Pancreas (tissue), 10 donors: ENCODE measurements at places on chromosomes 12 and 14. TPM values are rescaled to one million over a fixed set of nuclear protein-coding genes. Genes with fewer than 3 reads are reported as not detected.
A peak's percentile ranks its signal among the peaks of the same experiment; 100 is the strongest.

GRCh38 chr14:75088566-75089373 is 19.3 kb downstream of the ZC2HC1C start:
- no peaks in the 10 kb centered on the region for H3K4me1 ChIP-seq
- H3K27ac ChIP-seq, result no peak overlapping the region
- no peaks in the 10 kb centered on the region for H3K36me3 ChIP-seq
- H3K4me3 ChIP-seq, result no peak overlapping the region
- H3K27me3 ChIP-seq, result no peaks in the 10 kb centered on the region
- DNase-seq, result peak; percentile 37

The SIX1 gene
- 0.09 TPM for total RNA-seq

The TMEM121 gene
- 0.92 TPM for total RNA-seq

DNA sequence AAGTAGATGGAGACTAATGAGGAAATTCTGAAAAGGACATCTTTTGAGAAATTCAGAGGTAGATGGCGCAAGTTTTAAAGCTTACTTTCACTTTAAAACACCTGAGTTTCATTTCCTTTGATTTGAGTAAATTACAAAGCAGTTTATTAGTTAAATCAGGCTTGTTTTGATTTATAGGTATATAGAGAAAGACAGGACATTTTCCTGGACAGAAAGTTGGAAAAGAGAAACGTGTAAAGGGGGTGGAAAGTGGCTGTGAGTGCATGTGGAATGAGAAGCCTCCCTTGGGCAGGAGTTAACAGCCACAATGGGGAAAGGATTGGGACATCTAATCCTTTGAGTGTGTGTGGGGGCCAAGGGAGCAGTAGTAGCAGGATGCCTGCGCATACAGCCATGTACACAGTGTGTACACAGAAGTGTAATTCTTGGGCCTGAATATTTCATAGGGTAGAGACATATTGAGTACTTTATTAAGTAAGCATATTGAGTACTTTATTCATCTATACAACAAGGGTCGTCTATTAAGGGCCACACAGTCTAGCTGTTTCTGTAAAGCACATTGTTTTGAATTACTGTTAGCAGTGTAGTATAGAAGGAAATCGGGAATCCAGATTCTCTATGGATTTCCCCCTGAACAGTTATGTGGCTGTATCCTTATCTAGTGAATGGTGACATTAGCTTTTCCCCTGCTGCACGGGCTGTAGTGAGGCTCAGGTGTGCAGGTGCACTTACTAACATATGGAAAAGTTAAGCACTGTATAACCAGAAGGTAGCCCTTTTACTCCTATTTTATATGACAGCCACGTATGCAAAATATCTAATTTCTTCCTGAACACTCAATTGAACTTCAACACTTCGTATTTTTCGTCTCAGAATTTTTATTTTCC is 19.1 kb downstream of the MARK3 start:
- no peaks in the 10 kb centered on the region for H3K27me3 ChIP-seq
- no peak for DNase-seq
- H3K4me3 ChIP-seq, result no peak overlapping the region
- H3K27ac ChIP-seq, result peak overlapping the region; percentile 79
- no peaks in the 10 kb centered on the region for H3K36me3 ChIP-seq

GRCh38 chr12:39372204-39372925 is 70.6 kb downstream of the KIF21A start:
- no peak for DNase-seq
- H3K4me1 ChIP-seq, result peaks cover 6% of the 10 kb centered on the region
- no peaks in the 10 kb centered on the region for H3K27me3 ChIP-seq
- H3K36me3 ChIP-seq, result no peaks in the 10 kb centered on the region
- H3K4me3 ChIP-seq, result no peak overlapping the region
